ENCODE measurements at places on chromosomes 4 and X.

DNA sequence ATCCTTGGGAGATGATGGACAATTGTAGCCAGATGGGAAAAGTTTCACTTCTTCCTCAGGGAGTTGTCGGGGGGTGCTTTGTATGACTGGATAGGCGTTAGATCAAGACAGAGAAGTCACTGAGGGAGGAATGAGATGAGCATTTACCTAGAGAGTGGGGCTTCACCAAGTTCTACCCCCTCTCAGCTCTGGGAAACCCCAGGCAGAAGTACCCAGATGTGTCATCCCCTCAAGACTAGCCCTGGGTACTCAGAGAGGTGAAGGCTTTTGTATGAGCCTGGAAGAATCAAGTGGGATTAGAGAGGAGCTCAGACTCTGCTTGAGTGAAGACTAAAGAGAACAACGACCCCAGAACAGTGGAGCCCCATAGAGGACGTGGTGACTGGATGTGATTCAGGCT is 1.9 kb downstream of the MAGEB1 start:
- no peak for DNase-seq

DNA sequence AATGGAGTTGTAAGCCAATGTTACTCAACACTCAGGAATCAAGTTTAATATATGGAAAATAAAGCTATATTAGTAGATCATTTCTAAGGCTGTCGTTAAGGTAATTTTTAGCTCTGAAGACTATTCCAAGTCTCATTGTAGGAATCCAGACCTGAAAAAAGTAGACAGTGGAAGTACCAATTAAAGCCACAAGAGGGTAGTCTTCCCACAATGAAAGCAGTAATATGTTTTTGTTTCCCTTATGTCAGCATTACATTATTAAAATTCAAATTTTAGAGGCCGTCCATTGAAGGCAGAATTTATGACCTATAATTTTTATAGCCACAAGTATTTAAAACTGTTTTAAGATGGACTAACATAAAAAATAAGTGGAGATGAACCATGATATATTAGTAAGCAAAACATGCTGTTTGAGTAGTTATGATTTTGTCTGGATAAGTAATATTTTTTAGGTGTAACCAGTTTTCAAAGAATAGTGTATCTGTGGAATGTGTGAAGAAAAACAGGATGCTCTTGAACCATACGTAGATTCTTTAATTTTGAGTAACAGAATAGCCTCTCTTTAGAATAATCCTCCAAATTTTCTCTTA is 372.6 kb upstream of the TECRL start:
- no peak for DNase-seq

- no peak for DNase-seq
Observed at GRCh38 chrX:71954458-71954857, 43.8 kb downstream of the NHSL2 start.

GRCh38 chr4:94856030-94856429 is 98.3 kb downstream of the BMPR1B start:
- DNase-seq = no peak

- DNase-seq = no peak
Observed at GRCh38 chr4:105714071-105714521, 5.5 kb downstream of the GSTCD start.

DNA sequence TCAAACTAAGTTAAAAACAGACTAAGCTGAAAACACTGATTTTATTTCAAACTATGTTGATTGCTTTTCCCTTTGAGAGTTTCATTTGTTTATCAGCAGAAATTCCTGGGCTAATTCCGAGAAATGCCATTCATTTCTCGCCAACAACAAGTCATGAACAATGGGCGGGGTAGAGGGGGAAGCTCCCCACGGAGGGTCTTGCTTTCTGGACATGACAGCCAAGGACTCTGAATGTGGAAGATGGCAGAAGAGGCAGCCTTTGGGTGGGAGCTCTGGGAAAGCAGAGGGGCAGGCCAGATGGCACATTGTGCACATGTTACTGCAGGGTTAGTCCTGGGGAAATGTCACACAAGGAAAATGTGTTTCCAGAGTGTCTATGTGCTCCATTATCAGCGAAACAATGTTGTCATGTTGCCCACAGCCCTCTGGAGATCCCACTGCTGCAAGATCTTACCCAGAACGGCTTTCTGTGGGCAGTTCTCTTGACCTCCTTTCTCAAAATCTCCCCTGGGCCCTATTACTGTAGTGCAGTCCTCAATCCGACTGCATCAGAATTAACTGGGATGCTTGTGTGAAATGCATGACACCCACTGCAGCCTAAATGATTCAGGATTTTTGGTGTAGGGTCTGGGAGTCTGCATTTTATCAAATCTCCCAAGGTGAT is 45.0 kb downstream of the CHRDL1 start:
- DNase-seq = no peak

- DNase-seq = no peak
Observed at GRCh38 chrX:81377329-81377728, 175.4 kb downstream of the SH3BGRL start.

DNA sequence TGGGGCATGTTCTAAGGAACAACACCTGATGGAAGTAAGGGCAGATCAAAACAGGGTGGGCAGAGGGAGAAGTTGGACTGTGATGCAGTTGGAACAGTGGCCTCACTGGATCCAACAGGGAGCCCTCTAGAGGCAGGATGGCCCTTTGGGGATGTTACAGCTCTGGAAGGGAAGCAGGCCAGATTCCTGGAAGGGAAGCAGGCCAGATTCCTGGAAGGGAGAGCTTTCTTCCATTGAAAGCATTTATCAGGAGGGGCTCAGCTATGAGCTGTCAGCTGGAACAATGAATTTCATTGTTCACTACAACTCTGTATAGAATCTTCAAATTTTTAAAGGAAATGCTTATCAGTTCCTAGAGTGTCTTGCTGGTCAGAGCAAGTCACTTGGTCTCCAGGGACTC is 17.7 kb downstream of the IL15 start:
- no peak for DNase-seq

DNA sequence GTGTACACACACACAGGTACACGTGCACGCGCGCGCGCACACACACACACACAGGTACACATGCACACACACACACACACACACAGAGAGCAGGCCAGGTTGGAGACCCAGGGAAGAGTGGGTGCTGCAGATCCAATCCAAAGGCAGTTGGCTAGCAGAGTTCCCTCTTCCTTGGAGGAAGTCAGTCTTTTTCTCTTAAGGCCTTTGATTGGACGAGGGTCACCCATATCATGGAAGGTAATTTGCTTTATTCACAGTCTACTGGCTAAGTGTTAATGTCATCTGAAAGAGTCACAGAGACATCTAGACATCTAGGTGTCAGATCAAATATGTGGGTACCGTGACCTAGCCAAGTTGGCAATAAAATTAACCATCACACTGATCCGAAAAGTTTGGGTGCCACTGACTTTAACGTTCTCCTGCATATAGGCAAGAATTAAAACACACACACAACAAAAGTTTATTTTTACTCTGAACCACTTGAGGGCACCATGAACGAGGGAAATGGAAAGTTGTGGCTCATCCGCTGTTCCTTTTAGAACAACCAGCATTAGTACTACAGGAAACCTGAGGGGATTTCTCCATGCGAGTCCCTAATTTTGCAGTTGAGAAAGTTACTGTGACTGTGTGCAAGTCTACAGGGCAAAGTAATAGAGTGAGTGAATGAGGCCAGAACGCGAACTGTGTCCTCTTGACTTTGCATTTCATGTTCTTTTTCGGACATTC is 66.0 kb upstream of the STOX2 start:
- DNase-seq = no peak
